HepG2 (cell line): ENCODE measurements at places on chromosomes 13 and 19.

GRCh38 chr19:40241809-40242384, 15.4 kb upstream of the CCNP start:
- H3K27me3 ChIP-seq = no peaks in the 10 kb centered on the region
- peaks cover 8% of the 10 kb centered on the region; the same call in 1 of the 2 replicates for H3K4me1 ChIP-seq
- DNase-seq = no peak

- DNase-seq = no peak
- no peaks in the 10 kb centered on the region for H3K36me3 ChIP-seq
- no peaks in the 10 kb centered on the region for H3K27me3 ChIP-seq
- H3K4me1 ChIP-seq = no peaks in the 10 kb centered on the region
Observed at GRCh38 chr13:69226427-69226826, 881.2 kb upstream of the ATXN8OS start.

DNA sequence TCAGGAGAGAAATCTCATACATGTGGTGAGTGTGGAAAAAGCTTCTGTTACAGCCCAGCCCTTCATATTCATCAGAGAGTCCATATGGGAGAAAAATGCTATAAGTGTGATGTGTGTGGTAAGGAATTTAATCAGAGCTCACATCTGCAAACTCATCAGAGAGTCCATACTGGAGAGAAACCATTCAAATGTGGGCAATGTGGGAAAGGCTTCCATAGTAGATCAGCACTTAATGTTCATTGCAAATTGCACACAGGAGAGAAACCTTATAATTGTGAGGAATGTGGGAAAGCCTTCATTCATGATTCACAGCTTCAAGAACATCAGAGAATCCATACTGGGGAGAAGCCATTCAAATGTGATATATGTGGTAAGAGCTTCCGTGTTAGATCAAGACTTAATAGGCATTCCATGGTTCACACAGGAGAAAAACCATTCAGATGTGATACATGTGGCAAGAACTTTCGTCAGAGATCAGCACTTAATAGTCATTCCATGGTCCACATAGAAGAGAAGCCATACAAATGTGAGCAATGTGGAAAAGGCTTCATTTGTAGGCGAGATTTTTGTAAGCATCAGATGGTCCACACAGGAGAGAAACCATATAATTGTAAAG, 15.2 kb downstream of the ZNF221 start:
- H3K27ac ChIP-seq = no peak overlapping the region
- H3K36me3 ChIP-seq = peaks cover 13% of the 10 kb centered on the region
- no peaks in the 10 kb centered on the region for H3K27me3 ChIP-seq
- H3K4me1 ChIP-seq = no peaks in the 10 kb centered on the region

DNA sequence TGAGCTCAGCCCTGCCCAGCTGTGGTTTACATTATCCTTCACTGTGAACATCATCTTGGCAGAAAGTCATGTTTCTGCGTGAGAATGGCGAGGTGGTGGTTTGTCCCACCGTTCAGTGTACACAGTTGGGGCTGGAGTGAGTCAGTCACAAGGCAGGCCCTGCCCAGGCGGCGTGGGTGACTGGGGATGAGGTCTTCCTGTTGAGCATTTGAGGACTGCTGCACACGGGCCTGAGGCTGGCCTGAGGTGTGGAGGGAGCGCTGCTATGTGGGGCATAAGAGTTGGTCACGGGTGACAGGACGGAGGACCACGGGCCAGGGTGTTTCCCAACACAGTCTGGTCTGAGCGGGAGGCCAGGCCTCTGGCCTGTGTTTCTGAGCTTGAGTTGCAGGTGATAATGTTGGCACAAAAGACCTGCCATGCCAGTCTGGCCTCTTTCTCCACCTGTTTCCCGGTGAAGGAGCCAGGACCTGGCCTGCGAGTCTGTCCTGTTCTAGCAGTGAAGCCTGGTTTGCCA, 13.4 kb upstream of the C19orf33 start:
- no peak overlapping the region for H3K4me3 ChIP-seq
- no peak overlapping the region for H3K27ac ChIP-seq
- no peak for DNase-seq
- H3K36me3 ChIP-seq = no peaks in the 10 kb centered on the region
- peaks cover 3% of the 10 kb centered on the region for H3K27me3 ChIP-seq

DNA sequence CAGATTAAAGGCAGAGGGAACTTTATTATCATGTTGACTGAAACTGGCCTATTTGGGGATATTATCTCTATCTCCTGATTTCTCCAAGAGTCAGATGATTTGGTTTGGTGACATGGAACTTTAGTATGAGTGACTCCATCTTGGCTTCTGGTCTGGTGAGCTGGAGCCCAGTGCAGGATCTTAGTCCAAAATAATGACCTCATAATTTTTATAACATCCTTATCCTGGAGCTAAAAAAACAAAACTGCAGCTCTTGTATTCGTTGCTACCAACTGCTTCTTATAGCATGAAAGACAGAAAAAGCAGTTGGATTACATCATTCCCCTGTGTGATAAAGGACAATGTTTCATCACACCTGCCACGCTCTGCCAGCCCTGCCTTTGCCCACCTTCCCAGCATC, 39.3 kb upstream of the RNF17 start:
- no peaks in the 10 kb centered on the region for H3K36me3 ChIP-seq
- no peaks in the 10 kb centered on the region for H3K4me1 ChIP-seq
- H3K4me3 ChIP-seq = no peak overlapping the region
- peaks cover 3% of the 10 kb centered on the region; the same call in 1 of the 2 replicates for H3K27me3 ChIP-seq

DNA sequence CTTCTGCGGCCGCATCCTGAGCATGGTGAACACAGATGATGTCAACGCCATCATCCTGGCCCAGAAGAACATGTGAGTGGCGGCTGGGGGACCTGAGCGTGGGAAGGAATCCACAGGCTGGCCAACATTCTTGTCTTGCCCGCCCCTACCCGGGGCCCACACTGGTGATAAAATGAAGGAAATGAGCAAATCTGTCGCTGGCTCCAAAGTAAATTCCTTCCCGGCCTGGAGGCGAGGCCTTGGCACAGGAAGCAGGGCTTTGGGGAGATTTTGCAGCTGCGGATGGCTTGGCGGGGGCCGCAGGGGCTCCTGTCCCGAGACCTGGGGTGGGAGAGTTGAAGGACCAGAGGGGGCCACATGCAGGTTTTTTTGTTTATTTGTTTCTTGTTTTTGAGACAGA, 4.4 kb downstream of the KXD1 start:
- H3K4me1 ChIP-seq = peaks cover 17% of the 10 kb centered on the region
- H3K27ac ChIP-seq = no peak overlapping the region
- no peak overlapping the region for H3K4me3 ChIP-seq
- DNase-seq = no peak
- no peaks in the 10 kb centered on the region for H3K27me3 ChIP-seq

DNA sequence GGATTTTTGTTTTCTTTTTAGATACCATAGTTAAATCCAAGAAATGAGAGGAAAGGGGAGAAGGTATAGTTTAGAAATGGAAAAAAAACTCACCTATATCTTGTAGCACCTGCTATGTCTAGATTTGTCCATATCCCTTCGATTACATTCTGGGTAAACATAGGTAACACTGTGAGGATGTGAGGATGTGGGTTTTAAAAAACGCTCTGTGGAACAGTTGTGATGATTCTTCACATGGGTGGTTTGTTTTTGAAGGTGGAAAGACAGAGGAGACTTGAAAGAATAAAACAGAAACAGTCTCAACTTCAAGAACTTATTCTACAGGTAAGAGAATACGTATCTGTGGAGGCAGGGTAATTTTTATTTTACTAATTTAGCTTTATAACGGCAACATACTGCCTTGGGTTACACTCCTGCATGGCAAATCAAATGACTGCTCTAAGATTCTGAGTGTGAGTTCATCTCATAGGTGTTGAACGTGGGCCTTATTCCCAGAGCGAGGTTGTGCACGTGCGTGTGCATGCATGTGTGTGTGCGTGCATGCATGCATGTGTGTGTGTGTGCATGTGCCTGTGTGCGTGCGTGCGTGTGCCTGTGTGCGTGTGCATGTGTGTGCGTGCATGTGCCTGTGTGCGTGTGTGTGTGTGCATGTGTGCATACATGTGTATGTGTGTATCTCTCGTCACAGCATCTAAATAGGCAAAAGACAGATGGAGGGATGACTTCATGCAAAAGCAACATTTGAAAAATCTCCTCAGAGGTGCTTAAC, 23.5 kb downstream of the ATP4B start:
- no peaks in the 10 kb centered on the region for H3K27me3 ChIP-seq
- no peak for DNase-seq
- peaks cover 89% of the 10 kb centered on the region for H3K36me3 ChIP-seq
- no peak overlapping the region for H3K4me3 ChIP-seq
- no peaks in the 10 kb centered on the region for H3K4me1 ChIP-seq

DNA sequence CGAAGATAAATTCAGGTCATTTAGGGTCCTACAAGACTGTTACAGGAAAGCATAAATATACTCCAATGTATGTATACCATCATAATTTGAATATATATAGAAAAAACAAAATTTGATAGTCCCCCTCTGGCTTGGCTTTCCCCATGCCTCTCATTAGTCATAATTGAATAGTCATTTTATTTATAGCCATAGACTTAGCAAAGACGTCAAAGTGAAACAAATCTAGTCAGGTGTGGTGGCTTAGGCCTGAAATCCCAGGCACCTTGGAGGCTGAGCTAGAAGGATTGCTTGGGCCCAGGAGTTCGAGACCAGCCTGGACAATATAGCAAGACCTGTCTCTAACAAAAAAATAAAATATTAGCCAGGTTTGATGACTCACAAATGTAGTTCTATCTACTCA, 141.1 kb downstream of the TNFRSF19 start:
- H3K36me3 ChIP-seq = no peaks in the 10 kb centered on the region
- no peak for DNase-seq
- H3K4me1 ChIP-seq = peaks cover 11% of the 10 kb centered on the region
- no peak overlapping the region for H3K4me3 ChIP-seq
- H3K27me3 ChIP-seq = no peaks in the 10 kb centered on the region
- no peak overlapping the region for H3K27ac ChIP-seq

DNA sequence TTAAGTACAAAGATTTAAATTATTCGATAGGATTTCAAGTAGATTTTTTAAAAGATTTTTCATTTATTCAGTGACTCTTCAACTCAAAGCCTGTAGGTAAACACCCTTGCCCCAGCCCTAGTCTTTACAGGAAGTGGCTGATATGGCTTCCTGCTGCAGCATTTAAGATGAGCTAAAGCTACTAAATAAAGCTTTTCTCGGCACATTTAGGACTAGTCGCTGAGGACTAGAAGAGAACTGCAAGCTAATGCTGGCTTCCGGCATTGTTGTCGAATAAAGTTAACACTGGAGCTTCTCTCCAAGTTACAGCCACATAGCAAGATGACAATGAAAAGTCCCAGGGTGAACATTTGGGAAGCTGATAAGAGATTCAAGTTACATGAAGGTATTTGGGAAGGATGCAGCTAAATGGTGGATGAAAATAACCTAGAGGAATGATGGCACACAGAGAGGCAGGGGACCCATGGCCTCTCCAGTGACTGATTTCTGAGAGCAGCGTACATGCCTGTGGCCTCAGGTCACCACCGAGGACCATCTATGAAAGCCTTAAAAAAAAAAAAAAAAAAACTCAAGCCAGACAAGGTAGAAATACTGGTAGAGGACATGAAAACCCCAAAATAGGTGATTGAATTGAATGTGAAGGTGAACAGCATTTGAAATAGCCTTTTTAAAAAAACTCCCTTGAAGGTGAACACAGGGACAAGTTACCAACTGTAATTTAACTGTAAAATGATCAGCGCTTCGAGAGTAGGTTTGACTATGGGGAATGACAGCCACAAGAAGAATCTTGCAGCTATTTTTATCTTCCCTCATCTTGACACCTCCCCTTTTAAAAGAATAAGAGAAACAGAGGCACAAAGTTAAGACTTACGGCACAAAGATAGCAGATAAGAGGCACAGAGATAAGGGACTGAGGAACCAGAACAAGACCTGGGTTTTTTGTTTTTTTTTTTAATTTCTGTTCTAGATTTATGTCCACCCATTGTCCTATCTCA, 155.4 kb downstream of the DCT start:
- H3K36me3 ChIP-seq = no peaks in the 10 kb centered on the region
- no peak overlapping the region for H3K4me3 ChIP-seq
- no peaks in the 10 kb centered on the region for H3K27me3 ChIP-seq
- no peak overlapping the region for H3K27ac ChIP-seq
- DNase-seq = no peak
- peaks cover under 1% of the 10 kb centered on the region; the same call in 1 of the 2 replicates for H3K4me1 ChIP-seq

- H3K4me3 ChIP-seq = no peak within 1 kb of the TSS
- no peaks in the 10 kb centered on the region for H3K27me3 ChIP-seq
- DNase-seq = no peak
Observed at GRCh38 chr19:35641515-35642151, at the start of gene ETV2. ETV2 (plus strand) TSS chr19:35641745; CDS start chr19:35642461, 716 bp downstream.

GRCh38 chr13:61727767-61728166, 312.1 kb upstream of the PCDH20 start:
- no peaks in the 10 kb centered on the region for H3K4me1 ChIP-seq
- no peaks in the 10 kb centered on the region for H3K36me3 ChIP-seq
- H3K27me3 ChIP-seq = no peaks in the 10 kb centered on the region
- H3K27ac ChIP-seq = no peak overlapping the region
- no peak overlapping the region for H3K4me3 ChIP-seq

DNA sequence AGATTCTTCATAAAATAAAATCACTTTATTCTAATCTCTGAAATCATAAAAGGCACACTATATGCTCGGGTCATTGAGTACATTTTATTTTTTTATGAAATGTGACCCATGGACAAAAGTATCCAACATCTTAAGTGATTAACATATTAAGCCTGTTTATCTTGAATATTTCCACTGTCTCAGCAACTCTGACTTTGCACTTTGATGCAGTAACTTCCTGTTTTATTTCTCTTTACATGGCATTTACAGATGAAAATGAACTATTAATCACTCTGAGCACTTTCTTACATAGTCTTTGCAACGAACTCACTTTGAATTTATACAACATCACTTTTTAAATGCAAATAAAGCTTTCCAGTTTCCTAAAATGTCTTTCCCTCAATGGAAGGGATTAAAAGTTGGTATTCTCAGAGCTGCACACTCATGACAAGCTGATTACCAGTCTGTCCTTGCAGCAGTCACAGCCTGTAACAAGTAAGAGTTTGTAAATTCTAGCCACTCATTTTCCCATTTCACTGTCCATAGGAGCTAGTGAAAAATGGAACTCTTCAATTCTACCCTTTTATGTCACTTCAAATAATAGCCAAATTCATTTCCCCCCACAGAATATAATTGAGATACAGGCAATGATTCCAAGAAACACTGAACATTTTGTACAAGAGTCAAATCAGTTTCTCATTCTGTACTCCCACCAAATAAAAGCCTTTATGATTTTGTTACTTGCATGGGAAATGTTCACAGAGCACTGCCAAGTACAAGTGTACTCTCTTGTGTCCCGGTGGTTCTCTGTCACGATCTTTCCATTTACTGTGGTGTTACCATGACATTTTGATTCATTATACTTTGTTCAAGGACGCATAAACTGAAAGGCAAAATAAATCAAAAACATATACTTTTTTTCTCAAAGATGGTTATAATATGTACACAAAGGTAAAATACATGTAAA, 1968.9 kb downstream of the PCDH9 start:
- no peaks in the 10 kb centered on the region for H3K27me3 ChIP-seq
- H3K4me3 ChIP-seq = no peak overlapping the region
- DNase-seq = no peak
- H3K4me1 ChIP-seq = no peaks in the 10 kb centered on the region
- no peak overlapping the region for H3K27ac ChIP-seq

GRCh38 chr19:19460761-19461265, 54.5 kb downstream of the TSSK6 start:
- peaks cover 30% of the 10 kb centered on the region for H3K4me1 ChIP-seq
- peaks cover 19% of the 10 kb centered on the region for H3K36me3 ChIP-seq
- H3K4me3 ChIP-seq = no peak overlapping the region
- H3K27ac ChIP-seq = no peak overlapping the region
- no peak for DNase-seq
